Lung (tissue), 17 donors: ENCODE measurements at places on chromosomes 5 and 9. TPM values are rescaled to one million over a fixed set of nuclear protein-coding genes. Genes with fewer than 3 reads are reported as not detected.

The ANKRD34B gene
- not detected for polyA plus RNA-seq

The LSM11 gene
- 1.2 TPM for polyA plus RNA-seq

The DMRT3 gene
- 0.13 TPM for polyA plus RNA-seq

The SIT1 gene
- 1.9 TPM for polyA plus RNA-seq

The GLRA1 gene
- polyA plus RNA-seq = not detected

The SLC22A4 gene
- 3.6 TPM for polyA plus RNA-seq

The CETN3 gene
- polyA plus RNA-seq = 27.2 TPM

The PCDHA11 gene
- polyA plus RNA-seq = 0.31 TPM

The FBLL1 gene
- 0.18 TPM for polyA plus RNA-seq

The SLC31A1 gene
- polyA plus RNA-seq = 14.3 TPM

The IDNK gene
- 5.7 TPM for polyA plus RNA-seq

The COL23A1 gene
- 0.76 TPM for polyA plus RNA-seq

The JAKMIP2 gene
- 0.93 TPM for polyA plus RNA-seq

The RPL37 gene
- 2,683 TPM for polyA plus RNA-seq

The CLPTM1L gene
- polyA plus RNA-seq = 79.0 TPM

The DOCK8 gene
- 9.6 TPM for polyA plus RNA-seq

The FAM221B gene
- 0.10 TPM for polyA plus RNA-seq

The RGS7BP gene
- polyA plus RNA-seq = 0.04 TPM

The RFESD gene
- polyA plus RNA-seq = 2.6 TPM

The SPATA31A3 gene
- not detected for polyA plus RNA-seq

The GPR150 gene
- 0.08 TPM for polyA plus RNA-seq

The ZBTB26 gene
- polyA plus RNA-seq = 2.4 TPM

The SPARC gene
- polyA plus RNA-seq = 145 TPM

The PCDHGA9 gene
- polyA plus RNA-seq = 0.59 TPM

The ADAMTS13 gene
- polyA plus RNA-seq = 3.1 TPM

The PAPPA gene
- polyA plus RNA-seq = 2.7 TPM

The EMB gene
- polyA plus RNA-seq = 14.9 TPM

The OR13D1 gene
- not detected for polyA plus RNA-seq

The CCL27 gene
- not detected for polyA plus RNA-seq

The LRRC19 gene
- polyA plus RNA-seq = 0.02 TPM

The RANBP17 gene
- polyA plus RNA-seq = 1.8 TPM

The ANKRD31 gene
- polyA plus RNA-seq = 0.08 TPM

The INSL6 gene
- not detected for polyA plus RNA-seq

The SLC1A1 gene
- polyA plus RNA-seq = 5.6 TPM

The PRDM9 gene
- not detected for polyA plus RNA-seq

The CER1 gene
- polyA plus RNA-seq = not detected

The MLANA gene
- not detected for polyA plus RNA-seq

The CDH9 gene
- not detected for polyA plus RNA-seq

The MFAP3 gene
- polyA plus RNA-seq = 28.7 TPM

The NFIL3 gene
- 13.1 TPM for polyA plus RNA-seq

The PCDHGA10 gene
- 0.96 TPM for polyA plus RNA-seq

The AMBP gene
- polyA plus RNA-seq = 0.47 TPM

The LCN10 gene
- 0.72 TPM for polyA plus RNA-seq

The STXBP1 gene
- polyA plus RNA-seq = 19.2 TPM
